ENCODE measurements at places on chromosomes 4 and X. TPM values are rescaled to one million over a fixed set of nuclear protein-coding genes. Genes with fewer than 3 reads are reported as not detected.

CT45A5 gene
- not detected for total RNA-seq

PAGE5 gene
- not detected for total RNA-seq

ARMCX1 gene
- total RNA-seq, result 36.9 TPM

SLC10A4 gene
- total RNA-seq, result 0.29 TPM

MAGEA3 gene
- total RNA-seq, result not detected

ALAS2 gene
- 1.3 TPM for total RNA-seq

CLOCK gene
- total RNA-seq, result 30.2 TPM

SATL1 gene
- 0.15 TPM for total RNA-seq

SSX1 gene
- total RNA-seq, result not detected

MORC4 gene
- total RNA-seq, result 19.7 TPM

GNRHR gene
- total RNA-seq, result not detected

CAPN6 gene
- 5.9 TPM for total RNA-seq

ADRA2C gene
- 3.5 TPM for total RNA-seq

TLR10 gene
- 1.3 TPM for total RNA-seq

TMPRSS11B gene
- total RNA-seq, result not detected

HPGD gene
- 9.8 TPM for total RNA-seq

ARHGAP4 gene
- 19.8 TPM for total RNA-seq
